ENCODE measurements at places on chromosomes 3 and 15.

DNA sequence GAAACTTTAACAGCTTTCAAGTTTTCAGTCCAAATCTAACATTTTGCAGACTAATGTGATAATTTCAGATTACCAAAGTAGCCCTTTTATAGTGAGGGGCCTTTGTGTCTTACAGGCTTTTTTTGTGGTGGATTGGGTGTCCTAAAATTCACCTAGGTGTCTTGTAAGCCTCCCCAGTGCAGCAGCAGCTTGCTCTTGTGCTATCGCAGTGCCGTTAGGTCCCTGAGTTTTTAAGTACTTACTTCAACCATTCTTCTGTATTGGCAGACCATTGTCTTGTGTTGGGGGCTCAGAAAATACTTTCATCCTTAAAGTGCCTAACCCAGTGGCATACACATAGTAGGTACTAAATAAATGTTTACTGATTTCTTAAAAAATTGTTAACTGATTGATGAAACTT lies 2.1 kb downstream of the PDE8A start:
- no peak for DNase-seq

DNA sequence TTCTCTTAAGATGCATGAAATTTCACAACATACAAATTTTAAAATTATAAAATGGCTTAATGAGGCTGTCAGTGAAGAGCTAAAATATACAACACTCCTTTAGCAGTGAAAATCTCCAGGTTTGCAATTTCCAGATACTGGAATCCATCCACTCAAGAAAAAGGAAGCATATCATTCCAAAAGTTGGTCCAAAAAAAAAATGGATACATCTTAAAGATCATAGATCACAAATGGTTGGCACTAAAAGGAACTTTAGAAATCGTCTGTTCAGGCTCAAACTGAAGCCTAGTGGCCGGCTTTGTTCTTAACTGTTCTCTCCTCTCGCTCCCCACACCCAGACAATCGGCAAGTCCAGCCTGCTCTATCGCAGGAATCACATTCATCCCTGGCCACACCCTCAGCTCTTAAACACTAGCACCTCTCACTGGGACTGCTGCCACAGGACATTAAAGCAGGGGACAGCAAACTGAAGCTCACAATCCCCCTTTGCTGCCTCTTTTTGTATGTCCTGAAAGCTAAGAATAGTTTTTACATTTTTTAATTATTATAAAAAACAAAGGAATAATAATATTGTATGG lies 130.3 kb upstream of the CDIN1 start:
- DNase-seq, result no peak

DNA sequence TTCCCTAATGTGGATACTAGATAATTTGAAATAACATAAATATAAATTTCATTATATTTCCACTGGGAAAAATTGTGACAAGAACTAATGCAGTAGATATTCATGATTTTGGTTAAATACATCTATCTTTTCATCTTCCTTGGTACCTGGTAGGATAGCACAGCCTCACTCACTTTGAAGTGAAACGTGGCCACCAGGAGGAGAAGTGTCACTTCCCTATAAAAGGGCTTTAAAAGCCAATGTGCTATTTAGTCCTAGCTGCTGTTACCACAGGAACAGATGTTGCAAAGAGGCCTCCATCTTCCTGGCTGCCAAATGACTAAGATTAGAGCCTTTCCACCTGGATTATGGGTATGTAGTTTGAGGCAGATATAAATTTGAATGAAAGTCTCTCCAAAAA lies 140.0 kb downstream of the PLOD2 start:
- no peak for DNase-seq

GRCh38 chr3:186467969-186468368 lies 76.2 kb downstream of the CRYGS start:
- DNase-seq, result no peak

DNA sequence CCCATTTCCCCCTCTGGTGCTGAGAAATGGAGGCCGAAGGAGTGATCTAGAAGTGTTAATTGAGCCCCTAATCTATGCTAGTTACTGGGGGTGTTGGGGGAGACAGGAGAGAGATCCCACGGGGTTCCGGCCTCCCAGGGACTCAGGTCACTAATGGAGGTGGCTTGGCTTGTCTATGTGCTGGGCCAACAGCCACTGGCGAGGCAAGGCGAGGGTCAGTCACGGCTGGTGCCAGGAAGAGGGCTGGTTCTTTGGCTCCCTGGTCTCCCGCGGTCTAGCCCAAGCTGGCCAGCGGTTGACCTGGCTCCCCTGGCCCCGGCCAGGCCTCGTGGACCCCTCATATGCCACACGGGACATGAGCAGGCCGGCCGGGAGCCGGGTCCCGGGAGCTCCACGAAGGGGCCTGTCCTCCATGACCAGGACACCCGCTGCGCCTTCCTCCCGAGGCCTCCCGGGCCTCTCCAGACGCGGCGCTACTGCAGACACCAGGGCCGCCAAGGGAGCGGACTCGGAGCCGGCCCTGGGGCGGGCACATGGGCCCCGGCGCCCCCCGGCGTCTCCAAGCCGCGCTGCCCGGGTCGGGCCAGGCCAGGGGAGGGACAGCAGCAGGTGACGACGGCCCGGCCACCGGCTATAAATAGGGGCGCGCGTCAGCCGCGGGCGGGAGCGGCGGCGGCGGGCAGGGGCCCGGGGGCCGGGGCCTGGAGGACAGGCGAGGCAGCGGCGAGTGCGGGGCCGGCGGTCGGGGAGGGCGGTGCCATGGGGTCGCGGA lies at the start of gene ALPK3:
Gene ALPK3, plus strand, starts transcription at position 663 of the 772 bp plus-strand sequence. Its CDS starts 97 bp downstream, at position 760.
- no peak for DNase-seq

DNA sequence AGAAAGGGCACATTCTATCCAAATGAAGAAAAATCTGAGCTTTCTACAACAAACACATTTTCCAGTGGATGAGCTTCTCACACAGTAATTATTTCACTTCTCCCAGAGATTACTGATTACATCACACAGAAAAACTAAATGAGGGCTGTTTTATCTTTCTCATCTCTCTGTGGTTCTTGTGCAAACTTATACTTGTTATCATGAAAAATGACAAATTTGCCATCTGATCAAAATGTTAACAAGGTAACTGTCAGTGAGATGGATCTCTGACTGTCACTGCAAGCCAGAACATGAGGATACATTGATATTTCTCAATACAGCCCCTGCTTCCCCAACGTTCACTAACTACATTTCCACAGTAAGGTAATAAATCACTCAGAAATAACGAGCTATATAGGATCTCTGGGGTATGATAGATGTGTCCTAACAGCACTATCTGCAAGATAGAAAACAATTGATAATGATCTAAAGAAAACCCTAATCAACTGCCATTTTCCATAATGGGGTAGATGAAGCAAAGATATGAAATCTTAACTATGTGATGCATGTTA lies 829.3 kb upstream of the CFAP20DC start:
- DNase-seq, result no peak

GRCh38 chr15:61216519-61216918 lies 12.6 kb downstream of the RORA start:
- DNase-seq, result no peak

- no peak for DNase-seq
These were observed 239.0 kb downstream of the ZNF621 start for GRCh38 chr3:40763807-40764206.

GRCh38 chr15:57537488-57538264 lies 54.0 kb upstream of the MYZAP start:
- no peak for DNase-seq

DNA sequence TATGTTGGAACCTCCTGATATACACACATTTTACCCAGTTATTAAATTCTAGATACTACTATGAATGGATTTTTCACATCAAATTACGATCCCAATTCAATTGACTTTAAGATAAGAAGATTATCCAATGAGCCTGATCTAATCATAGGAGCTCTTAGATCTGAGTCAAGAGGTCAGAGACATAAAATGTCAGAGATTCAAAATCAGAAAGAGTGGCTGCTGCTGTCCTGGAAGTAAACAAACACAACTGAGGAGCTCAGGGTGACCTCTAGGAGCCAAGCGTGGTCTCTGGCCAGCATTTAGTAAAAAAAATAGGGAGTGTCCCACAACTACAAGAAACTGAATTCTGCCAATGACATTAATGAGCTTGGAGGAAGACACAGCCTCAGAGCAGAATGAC lies 557.1 kb upstream of the CBLB start:
- DNase-seq, result no peak

GRCh38 chr15:58232281-58233065 lies 94.3 kb downstream of the AQP9 start:
- no peak for DNase-seq

- DNase-seq, result no peak
These were observed 645 bp upstream of the SLITRK3 start for GRCh38 chr3:165196577-165197480.

DNA sequence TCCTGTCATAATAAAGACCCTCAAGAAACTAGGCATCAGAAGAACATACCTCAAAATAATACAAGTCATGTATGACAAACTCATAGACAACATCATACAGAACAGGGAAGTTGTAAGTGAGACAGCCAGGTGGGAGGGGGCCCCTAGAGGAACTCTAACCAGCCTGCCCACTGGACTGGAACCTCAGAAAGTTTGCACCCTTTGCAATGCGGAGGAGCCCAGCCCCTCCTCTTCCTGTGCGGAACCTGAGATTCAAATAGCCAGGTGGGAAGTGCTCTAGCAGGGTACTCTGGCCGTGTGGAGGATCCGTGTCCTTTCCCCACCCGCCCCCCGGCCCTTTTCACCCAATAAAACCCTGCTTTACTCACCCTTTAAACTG lies 387.0 kb upstream of the CBLB start:
- DNase-seq, result no peak

DNA sequence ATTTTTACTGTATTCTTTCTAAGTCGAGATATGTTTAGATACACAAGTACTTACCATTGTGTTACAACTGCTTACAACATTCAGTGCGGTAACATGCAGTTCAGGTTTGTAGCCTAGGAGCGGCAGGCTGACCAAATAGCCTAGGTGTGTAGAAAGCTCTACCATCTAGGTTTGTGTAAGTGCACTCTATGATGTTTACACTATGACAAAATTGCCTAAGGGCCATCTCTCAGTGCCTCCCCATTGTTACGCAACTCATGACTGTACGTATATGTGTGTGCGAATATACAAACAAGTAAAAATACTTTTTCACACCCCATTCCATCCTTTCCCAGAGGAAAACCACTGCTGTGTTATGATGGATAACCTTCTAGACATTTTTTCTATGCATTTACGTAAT lies 44.3 kb downstream of the PXYLP1 start:
- DNase-seq, result peak; percentile 49

DNA sequence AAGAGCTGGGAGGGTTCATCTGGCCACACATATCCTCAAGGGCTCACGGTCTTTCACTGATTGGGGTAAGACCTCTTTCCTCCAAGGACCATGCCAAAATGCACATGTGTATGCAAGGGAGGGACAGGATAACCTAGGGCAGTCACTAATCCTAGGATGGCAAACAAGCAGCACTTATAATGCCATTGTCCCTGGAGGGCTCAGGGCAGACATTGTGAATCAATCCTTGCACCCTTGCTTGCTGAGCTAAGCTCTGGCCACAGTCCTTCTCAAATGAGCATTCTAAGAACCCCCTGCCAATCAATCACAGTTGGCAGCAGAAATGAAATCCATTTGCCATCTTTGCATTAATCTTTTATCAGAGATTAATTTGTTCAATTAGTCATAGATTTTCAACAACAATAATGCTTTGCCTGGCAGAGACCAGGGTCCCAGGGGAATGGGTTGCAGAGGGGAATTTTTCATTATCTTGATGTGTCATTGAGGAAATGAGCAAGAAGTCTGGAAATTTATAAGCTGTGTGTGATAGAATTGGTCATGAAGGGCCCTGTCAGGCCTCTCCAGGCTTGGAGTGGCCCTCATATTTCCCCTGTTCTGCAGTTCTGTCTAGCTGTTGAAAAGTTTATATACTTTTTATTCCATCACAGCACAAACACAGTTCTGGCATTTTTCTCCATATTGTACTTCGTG lies 57.2 kb upstream of the KY start:
- peak; percentile 21 for DNase-seq

DNA sequence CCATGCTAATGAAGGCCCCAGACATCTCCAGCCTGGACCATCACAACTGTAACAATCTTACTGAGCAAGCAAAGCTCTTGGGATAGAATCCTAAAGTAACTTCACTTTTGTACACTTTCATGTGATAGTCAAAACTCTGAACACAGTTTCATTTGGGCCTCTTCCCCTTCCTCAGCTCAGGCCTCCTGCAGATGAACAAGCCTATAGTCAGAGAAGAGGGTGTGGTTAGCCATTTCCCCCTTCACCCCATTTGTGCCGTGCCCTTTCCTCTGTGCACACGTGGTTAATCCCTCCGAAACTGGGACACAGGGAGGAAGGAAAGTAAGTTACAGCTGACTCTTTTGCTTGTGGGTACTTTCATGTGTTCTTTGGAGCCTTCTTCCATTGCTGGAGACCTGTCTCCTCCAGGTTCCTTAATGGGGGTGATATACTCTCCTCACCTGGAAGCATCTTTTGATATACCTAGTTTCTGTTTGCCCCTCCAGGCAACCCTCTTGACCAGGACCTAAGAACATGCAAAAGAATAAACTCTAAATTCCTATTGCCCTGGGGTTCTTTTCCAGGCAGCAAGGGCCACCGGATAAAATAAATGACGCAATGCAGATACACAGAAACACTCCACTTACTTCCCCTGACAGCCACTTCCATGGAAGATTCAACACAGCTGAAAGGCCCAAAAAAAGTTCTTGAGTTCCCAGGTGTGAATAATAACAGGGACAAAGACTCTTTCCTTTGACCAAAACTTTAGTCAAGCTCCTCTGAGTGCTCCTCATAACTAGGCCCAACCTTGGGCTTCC lies 29.6 kb upstream of the CSTA start:
- DNase-seq, result no peak

DNA sequence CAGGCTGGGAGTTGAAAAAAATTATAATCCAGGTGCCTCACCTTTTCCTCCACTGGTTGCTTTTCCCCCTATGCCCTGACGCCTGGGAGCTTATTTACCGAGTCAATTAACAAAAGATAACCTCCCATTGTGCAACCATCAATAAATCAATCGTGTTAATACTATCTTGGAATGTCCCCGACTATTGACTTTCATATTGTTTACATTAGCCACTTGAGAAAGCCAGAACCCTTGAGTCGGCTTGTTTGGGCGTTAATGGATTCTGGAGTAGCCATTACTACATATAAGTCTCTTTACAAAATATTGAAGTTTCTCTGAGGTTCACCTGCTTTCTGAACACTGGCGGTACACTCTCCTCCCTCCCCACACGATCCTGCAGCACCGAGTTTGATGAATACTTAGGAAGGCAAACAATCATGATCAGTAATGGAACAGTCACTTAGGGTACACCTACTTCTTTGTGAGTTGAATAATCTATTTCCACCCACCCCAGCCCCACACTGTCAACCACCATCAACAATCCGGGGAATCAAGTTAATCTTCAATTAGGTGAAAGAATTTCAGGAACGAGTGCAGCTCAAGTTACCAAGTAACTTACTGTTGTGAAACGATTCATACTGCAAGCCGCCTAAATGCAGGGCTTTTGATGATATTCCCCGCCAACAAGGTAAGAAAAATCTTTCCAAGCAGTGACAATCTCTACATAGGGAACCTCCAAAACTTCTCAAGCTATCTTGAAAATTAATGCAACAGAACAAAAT lies 159.3 kb upstream of the NR2F2 start:
- no peak for DNase-seq

DNA sequence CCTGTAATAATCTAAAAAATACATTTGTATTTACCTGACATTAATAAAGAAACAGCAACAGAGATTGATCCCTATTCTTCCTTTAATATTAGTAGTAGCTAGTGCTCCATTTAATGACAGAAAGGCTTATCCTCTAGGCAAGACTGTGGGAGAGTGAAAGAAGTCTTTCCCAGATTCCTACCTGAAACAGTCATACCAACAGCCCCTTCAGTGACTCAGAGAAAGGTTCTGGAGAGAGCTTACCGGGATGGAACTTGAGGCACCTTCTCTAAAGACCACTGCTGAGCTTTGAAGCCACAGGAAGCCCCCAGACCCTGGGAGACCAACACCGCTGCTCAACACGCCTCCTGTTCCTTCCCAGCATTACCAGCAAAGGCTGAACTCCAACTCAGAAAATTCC lies 66.9 kb upstream of the FGF12 start:
- no peak for DNase-seq

Data from foreskin fibroblast (primary cell).